SJSA1 (cell line): ENCODE measurements at places on chromosomes 11 and 22. TPM values are rescaled to one million over a fixed set of nuclear protein-coding genes. Genes with fewer than 3 reads are reported as not detected.

Gene PKDREJ
- total RNA-seq = not detected in 2 replicates

Gene ABCC8
- not detected in 2 replicates for total RNA-seq

Gene FGF19
- total RNA-seq = 3.0 and 10.3 TPM in 2 replicates

Gene CCDC87
- total RNA-seq = 0.34 TPM in 1 of 2 replicates, not detected in the other

DNA sequence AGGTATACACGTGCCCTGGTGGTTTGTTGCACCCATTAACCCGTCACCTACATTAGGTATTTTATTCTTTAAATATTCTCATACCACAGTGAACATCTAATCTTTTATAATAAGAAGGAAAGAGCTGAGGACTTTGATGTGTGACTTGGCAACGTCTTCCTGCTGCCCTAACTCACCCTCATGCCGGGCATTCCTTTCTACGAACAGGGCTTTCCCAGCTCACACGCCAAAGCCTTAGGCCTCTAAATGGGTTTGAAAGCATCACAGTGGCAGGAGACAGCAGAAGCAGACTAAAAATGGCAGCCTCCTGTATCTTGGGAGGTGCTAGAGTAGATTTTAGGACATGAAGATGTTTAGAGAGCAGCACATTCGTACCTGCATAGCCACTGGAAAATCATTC lies 52.6 kb downstream of the CLTCL1 start:
- no peaks in the 10 kb centered on the region for H3K4me1 ChIP-seq
- H3K36me3 ChIP-seq = peaks cover 30% of the 10 kb centered on the region
- no peaks in the 10 kb centered on the region for H3K27me3 ChIP-seq
- H3K4me3 ChIP-seq = no peak overlapping the region

DNA sequence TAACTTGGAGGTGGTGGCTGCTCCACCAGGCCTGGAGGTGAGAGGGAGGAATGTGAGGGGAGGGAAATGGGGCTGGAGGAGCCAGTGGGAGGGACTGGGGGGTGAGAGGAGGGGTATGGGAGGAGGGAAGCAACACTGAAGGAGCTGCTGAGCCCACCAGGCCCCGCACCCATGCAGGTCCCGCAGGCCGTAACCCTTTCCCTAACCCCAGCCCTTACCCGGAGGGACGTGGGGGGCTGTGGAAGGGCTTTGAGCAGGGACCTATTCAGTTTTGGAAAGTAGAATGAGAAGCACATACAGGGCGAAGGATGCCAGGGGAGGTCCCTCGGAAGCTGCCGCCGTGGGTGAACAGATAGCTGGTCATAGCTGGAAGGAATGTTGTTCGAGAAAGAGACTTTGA lies 33.9 kb upstream of the CRYBB3 start:
- DNase-seq = no peak
- no peaks in the 10 kb centered on the region for H3K27me3 ChIP-seq
- H3K4me3 ChIP-seq = no peak overlapping the region

DNA sequence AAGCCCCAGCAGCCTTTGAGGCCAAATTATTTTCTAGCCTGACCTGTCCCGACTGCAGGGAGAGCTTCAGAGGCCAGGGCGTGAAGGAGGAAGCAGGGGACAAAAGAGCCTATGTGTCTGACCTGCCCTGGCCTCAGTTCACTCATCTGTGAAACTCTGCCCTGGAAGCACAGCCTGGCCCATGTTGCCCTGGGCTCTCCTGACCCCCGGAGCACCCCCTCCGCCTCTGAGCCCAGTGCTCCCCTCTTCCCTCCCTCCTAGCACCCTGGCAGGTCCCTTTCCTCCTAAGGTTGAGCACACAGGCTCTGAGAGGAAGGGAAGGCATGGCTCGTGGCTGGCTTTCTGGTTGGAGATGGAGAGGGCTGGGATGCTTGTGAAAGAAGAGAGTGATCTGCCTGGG lies 3.4 kb upstream of the A4GALT start:
- H3K4me3 ChIP-seq = no peak overlapping the region
- H3K27me3 ChIP-seq = no peaks in the 10 kb centered on the region
- H3K36me3 ChIP-seq = 0 out of 2 replicates have a peak, but pooled peaks cover 8% of the 10 kb centered on the region
- H3K4me1 ChIP-seq = peaks cover 60% of the 10 kb centered on the region
- no peak for DNase-seq
- no peak overlapping the region for H3K27ac ChIP-seq

- peaks cover 29% of the 10 kb centered on the region for H3K36me3 ChIP-seq
- H3K4me1 ChIP-seq = peaks cover 31% of the 10 kb centered on the region
- DNase-seq = no peak
- H3K27ac ChIP-seq = no peak overlapping the region
- H3K27me3 ChIP-seq = no peaks in the 10 kb centered on the region
Observed at GRCh38 chr11:4092026-4092425, 2.6 kb upstream of the RRM1 start.
